ENCODE measurements at places on chromosomes 16 and 17.

DNA sequence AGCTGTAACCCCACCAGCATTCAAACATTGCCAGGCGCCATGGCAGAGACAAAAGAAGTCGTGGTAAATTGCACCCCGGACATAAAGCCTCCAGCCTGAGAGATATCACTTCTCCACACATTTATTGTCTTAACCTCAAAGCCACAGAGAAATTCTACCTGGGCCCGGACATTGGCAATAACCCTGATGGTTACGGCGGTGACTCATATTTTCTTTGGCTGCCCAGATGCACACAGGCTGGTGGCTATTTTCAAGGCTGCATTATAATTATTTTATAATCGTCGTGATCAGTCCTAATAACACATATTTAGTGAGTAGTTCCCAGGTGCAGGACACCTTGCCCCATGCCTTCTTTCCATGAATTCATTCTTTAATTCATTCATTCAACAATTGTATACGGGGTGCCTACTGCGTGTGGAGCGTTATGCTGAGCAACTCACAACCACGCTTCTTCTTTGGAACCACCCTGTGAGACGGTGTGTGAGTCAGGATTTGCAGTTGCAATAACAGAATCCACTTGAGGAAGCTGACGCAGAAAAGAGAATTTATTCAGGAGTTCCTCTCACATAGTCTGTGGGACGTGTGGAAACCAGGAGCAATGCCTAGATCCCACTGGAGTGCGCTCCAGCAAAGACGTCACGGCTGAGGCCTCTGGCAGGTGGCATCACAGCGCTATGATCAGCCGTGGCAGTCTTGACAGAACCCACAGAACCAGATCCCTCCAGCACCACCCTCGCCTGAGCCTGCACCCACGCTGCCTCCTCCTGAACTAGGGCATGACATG, 245.7 kb downstream of the FOXL1 start:
- DNase-seq, result no peak

DNA sequence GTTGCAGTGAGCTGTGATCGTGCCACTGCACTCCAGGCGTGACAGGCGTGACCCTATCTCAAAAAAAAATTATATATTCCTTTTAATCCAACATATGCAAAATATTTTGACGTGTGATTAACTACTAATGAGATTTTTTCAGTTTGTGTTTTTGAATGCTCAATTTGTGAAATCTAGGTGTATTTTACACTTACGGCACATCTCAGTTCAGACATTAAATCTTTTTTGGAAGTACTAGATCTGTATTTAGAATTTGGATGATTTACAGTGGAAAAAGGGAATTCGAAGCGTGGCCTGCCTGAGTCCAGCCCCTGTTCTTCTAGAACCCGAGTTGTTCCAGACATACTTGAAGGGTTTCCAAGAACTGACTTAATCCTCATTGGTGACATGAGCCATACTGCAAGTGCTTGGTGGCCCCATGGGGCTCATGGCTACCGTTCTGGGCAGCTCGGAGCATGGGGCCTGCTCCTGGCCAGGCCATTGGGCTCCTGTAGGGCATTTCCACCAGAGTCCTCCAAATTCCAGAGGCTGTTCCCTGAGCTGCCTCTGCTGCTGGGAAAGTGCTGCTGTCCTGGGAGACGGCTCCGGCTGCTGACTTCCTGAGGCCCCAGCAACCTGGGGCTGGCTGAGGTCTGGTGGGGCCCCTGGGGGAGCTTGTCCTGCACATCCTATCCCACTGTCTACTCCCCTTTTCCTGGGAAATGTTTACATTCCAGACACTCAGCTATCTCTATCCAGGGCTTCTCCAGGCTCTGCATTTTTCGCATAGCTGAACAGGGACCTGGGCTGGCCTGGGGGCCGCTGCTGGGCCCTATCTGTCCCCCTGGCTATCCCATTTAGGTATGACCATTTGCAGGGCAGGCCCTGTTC, 27.2 kb downstream of the LLGL2 start:
- peak; percentile 22 for DNase-seq

GRCh38 chr17:45137561-45138305, 2.2 kb downstream of the ACBD4 start:
- no peak for DNase-seq

DNA sequence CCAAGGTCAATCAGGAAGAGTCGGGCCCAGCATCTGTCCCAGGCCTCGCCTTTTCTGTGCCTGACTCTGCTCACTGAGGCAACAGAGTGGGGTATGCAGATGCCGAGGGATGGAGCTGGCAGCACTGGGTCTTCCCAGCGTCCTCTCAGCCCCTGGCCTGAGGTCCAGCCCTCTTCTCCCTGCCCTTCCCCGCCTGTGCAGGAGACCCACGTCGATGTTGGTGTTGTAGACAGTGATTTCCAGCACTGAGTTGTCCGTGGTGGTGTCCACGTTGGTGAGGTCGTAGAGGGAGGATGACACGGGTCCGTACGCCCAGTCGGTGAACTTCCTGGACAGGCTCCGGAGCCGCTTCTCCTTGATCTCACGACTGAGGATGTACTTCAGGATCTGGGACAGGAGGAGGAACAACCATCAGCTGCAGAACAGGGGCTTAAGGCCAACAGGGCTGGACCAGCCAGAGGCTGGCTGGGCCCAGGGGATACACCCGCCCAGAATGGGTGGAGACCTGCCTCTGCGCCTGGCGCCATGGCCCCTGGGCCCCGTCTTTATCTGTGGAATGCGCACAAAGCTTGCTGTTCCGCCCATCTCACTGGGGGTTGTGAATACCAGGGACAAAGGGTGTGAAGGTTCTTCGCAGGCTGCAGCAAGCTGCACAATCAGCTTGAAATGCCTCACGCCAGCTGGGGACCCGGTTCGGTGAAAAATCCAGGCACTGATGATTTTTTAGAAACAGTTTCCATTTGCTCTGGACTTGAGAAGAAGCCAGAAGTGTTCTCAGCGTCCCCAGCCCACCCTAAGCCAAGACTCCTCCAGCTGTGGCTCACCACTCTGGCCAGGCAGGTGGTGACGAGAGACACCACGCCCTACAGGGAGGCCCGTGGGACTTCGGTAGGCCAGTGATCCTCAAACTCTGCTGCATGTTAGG, 27.5 kb downstream of the TRPV3 start:
- no peak for DNase-seq

- DNase-seq, result no peak
Measured at GRCh38 chr17:67253384-67253783, 8.4 kb upstream of the HELZ start.

DNA sequence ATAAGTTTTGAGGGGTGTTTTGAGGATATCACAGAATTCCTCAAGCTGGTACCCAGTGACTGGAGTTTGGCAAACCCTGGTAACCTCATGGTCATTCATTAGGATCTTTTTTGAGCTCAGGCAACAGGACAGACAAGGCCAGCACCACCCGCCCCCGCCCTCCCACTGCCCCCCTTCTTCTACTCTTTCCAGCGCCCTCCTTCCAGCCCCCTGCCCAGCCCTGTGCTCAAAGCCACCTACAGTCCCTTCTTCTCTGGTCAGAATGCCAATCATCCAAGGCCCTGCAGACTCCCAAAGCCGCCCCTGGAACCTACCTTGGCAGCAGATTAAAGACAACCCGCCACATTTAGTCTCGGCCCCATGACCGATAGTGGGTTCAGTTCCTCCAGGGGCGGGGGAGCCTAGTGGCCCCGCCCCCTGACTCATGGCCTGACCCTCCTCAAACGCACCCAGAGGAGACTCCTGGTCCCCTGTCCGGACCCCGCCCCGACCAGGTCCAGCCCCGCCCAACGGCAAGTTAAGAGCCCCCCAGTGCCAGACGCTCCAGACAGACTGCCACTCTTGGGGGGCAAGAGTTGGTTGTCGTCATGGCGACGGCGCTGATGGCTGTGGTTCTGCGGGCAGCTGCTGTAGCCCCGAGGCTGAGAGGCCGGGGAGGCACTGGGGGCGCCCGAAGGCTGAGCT, at the start of gene NAGS:
TSS of gene NAGS (plus strand) at position 546 of the 684 bp plus-strand sequence. CDS start at position 588, 42 bp downstream.
- DNase-seq, result no peak

DNA sequence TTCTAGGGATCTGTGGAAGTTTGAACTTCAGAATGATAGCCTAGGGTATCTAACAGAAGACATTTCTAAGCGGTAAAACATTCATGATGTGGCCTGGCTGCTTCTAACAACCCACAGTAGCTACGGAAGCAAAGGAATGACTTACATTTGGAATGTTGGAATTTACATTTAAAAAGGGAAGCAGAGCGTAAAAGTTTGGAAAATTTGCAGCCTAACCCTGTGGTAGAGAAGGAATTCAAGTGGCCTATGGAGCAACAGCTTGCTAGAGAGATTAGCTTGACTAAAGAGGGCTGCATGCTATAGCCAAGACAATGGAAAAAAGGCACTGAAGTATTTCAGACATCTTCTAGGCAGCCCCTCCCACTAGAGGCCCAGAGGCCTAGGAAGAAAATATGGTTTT, 50.1 kb downstream of the HNF1B start:
- no peak for DNase-seq

- DNase-seq, result no peak
Measured at GRCh38 chr16:88066680-88067529, 115.7 kb downstream of the BANP start.

DNA sequence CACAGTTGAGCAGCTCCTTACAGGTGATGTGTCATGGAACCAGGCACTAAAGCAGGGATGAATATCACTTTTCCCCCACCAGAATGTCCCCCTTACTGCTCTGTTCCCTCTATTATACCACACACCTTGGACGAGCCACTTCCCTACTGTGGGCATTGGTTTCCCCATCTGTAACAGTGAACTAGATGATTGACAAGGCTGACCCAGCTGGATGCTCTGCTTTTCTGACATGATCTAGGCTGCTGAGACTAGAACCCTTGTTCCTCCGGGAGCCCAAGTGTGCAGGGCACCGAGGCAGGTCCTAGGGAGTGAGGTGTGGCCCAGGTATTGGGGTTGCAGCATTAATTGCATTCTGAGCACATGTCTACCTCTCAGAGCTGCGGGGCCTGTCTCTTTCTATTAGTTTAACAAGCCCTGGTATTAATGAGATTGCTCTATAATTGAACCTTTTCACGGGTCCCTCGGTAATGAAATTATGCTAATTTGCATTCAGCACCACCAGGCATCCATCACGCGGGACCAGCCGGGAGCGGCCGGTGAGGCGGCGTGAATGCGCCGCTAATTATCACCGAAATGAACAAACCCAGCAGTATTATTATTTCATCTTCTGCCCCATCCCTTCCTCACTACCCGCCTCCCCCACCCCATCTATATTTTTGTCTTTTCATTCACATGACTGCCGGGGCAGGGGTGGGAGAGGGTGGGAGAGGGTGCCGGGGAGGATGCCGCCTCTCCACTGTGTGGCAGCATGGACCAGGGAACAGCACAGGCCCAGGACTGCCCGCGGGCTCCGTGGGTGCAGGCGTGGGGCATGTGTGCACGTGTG, 121.1 kb downstream of the CYLD start:
- DNase-seq, result no peak

DNA sequence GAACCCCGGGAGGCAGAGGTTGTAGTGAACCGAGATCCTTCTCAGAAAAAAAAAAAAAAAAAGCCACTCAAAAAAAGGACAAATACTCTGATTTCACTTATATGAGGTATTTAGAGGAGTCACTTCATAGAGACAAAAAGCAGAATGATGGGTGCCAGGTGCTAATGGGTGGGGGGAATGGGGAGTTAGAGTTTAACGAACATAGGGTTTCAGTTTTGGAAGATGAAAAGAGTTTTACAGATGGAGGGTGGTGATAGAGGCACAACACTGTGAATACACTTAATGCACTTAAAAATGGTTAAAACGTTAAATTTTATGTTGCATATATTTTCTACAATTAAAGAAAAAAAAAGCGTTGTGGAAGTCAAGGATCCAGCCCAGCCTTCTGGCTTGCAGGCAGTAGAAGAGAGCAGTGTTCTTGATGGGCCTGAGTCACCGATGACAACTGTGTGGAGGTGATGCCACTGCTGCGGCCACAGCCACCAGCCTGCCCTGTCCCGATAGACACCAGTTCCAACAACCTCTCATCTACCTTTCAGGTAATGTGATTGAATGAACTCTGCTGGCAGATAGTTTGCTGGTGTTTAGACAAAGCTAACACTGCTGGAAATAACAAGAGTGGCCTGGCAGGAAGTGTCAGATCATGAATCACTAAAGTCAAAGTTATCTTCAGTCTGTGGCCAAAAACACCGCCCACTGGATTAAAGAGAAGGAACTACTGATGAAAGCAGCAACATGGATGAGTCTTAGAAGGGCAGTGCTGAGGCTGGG, 49.9 kb upstream of the COX10 start:
- no peak for DNase-seq

DNA sequence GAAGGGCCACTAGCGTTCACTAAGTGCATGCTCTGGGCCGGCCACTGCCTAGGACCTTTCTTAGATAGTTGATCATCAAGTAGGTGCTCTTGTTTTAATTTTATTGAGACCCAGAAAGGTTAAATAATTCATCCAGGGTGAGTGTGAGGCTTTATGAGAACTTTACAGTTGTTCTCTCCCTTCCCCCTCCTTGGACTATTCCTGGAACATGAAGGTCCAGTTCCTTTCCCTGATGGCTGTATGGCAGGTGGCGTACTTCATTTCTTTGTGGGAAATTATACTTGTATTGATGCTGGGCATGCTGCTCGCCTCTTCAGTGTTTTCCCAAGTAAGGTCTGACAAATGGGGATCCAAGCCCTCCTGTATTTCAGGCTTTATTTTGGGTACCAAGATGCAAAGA, 8.5 kb downstream of the SGF29 start:
- no peak for DNase-seq

GRCh38 chr17:4710693-4711634, 532 bp downstream of the ARRB2 start:
- no peak for DNase-seq

DNA sequence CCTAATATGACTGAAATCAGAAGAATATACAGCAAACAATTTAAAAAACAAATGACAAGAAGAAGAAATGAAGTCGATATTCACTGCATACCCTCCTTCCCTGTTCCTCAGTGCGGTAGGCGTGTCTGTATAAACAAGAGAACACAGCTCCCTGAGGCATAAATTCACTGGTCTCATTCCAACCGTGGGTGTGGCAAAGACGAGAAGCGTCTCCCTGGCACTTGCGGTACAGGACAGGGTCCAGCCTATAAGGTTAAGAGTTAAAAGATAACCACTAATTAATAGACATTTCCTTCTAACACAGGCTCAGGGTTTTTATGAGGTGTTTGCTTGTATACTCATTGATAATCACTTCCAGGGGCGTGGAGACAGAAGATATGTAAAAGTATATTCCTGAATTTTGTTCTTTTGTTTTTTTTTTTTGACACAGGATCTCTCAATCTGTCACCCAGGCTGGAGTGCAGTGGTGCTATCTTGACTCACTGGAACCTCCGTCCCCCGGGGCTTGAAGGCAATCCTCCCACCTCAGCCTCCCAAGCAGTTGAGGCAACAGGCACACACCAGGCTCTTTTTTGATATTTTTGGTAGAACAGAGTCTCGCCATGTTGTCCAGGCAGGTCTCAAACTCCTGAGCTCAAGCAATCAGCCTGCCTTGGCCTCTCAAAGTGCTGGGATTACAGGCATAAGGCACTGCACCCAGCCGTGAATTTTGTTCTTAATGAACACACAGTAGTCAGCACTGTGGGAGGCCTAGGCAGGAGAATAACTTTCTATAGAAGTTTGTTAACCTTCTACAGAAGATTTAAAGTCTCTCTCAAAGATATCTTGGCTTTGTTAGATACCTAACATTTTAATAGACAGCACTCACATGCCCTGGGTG, 59.1 kb upstream of the CLEC18B start:
- peak; percentile 15 for DNase-seq

GRCh38 chr17:70100983-70101382, 26.0 kb downstream of the KCNJ16 start:
- DNase-seq, result peak; percentile 42

GRCh38 chr17:78174870-78175642, 6.7 kb downstream of the SYNGR2 start:
- DNase-seq, result peak; percentile 95

Measured in cerebellar cortex (tissue), 1 donor.